ENCODE measurements at places on chromosomes 12 and 14.

DNA sequence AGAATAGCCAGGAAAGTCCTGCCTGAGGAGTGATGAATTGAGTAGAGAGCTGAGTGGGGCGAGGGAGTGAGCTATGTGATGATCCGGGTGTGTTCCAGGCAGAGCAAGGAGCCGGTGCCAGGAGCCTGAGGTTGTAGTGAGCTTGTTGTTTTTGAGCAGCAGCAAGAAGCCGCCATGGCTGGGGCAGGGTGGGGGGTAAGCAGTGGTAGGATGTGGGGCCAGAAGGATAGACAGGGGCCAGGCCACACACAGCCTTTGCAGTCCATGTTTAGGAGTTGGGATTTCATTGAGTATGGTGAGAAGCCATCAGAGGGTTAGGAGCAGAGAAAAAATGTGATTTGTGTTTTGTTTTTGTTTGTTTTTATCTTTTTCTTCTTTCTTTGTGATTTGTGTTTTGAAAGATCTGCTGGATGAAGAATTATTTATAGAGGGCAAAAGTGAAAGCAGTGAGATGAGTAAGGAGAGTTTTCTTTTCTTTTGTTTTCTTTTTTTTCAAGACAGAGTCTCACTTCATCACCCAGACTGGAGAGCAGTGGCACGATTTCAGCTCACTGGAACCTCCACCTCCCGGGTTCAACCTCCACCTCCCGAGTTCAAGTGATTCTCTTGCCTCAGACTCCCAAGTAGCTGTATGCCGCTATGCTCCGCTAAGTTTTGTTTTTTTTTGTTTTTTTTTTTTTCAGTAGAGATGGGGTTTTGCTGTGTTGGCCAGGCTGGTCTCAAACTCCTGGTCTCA is 92.3 kb upstream of the BCAT1 start:
- no peak for DNase-seq

DNA sequence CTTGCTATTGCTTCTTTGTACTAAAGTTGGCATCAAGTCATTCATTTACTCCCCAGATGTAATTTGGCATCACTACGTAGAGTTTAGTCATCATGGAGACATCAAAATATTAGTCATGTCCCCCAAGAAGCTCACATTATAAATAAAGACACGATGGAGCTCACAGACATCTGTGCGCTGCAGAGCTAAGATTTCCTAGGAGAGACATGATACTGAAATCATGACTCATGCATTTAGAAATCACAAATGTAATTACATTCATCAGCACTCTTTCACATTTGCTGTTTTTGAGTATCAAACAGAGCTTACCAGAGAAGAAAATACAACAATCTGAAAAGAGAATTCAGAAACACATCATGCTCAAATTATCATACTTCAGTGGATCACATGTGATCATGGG is 169.8 kb downstream of the LRIG3 start:
- DNase-seq = peak; percentile 68

DNA sequence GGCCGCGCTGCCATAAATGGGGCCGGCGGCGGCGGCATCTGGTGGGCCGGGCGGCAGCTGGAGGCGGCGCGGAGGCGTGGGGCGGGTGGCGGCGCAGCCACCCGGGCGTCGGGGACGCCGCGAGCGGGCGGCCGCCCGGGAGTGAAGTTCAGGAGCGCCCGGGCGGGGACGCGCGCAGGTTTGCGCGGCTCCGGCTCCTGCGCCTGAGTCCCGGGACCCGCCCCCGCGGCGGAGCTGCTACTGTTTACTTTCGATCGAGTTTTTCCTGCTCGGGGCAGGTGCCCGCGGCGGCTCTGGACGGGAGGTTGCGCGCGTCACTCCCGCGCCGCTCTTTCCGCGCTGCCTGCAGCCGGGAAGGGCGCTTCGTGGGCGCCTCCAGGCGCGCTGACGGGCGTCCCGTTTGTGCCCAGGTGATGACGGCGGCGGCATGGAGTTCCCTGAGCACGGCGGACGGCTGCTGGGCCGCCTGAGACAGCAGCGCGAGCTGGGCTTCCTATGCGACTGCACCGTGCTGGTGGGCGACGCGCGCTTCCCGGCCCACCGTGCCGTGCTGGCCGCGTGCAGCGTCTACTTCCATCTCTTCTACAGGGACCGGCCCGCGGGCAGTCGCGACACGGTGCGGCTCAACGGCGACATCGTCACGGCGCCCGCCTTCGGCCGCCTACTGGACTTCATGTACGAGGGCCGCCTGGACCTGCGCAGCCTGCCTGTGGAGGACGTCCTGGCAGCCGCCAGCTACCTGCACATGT is at the start of gene ZBTB42:
Gene ZBTB42 (plus strand): TSS at position 331 of the 749 bp plus-strand sequence. CDS start 97 bp downstream, at position 428.
- peak; percentile 62 for DNase-seq

GRCh38 chr12:19498099-19498498 is 58.8 kb downstream of the AEBP2 start:
- DNase-seq = no peak

DNA sequence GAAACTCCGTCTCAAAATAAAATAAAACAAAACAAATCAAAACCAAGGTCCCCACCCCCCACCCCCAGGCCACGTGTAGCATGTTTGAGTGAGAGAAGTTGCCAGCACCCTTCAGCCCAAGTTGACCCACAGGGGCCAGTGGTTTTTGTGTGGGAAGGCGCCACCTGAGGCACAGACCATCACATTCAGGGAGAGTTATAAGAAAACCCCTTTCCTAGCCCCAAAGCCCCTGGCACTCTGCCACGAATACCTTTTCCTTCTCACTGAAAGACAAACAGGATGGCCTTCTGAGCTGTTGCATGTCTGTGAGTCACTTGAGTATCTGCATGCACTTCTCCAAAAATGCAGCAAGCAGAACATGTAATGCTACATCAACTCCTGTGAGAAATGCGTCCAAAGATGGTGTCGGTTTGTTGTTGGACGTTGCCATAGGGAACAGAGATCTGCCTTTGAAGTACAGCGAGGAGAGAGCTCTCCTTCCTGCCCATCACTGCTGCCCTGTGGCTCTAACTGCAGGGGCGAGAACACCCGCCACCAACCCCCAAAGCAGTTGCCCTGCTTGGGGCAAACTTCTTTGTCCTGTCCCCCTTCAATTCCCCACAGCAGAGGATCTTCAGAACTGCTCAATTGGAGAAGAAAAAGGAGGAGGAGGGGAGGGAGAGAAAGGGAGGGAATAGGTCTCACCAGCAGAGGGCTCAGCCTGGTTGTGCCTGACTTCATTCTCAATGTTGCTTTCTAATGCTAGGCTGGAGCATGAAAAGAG is 2.7 kb upstream of the TRAF3 start:
- peak; percentile 76 for DNase-seq

DNA sequence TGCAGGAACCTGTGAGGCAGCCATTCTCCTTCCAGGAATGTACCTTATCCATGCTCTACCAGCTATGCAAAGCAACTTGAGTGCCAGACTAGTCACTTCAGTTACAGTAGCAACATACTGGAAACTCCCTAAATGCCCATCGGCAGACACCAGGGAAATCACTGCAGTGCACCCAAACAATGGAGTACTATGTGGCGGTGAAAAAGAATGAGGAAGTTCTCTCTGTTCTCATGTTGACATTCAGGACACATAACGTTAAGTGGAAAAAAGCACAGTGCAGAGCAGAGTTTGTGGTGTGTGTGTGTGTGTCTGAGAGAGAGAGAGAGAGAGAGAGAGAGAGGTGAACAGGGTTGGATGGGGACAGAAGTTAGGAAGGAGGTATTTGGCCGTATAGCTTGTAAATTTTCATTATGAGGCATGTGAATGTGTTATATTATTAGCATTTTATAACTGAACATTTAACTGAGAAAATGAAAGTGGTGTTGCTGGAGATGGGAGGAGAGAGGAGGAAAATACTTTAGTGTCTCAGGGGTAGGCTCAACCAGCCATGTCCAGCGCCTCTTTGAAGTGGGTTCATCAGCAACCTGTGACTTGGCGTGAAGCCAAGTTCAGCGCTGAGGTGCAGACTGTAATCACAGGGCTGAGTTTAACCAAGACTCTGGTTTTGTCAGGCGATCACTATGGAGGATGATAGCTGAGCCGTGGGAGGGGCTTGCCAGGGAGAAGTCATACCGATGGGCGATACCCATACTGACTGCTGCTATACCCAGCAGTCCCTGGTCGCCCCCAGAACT is 17.3 kb downstream of the TNFAIP2 start:
- DNase-seq = peak; percentile 33
